Omental fat pad (tissue), 4 donors: ENCODE measurements at places on chromosomes 12 and 14. TPM values are rescaled to one million over a fixed set of nuclear protein-coding genes. Genes with fewer than 3 reads are reported as not detected.

NPAS3 gene
- total RNA-seq, result 6.0 TPM

TUBA1A gene
- total RNA-seq, result 145 TPM

CAPZA3 gene
- not detected for total RNA-seq

PRPH gene
- total RNA-seq, result 1.4 TPM

DNA sequence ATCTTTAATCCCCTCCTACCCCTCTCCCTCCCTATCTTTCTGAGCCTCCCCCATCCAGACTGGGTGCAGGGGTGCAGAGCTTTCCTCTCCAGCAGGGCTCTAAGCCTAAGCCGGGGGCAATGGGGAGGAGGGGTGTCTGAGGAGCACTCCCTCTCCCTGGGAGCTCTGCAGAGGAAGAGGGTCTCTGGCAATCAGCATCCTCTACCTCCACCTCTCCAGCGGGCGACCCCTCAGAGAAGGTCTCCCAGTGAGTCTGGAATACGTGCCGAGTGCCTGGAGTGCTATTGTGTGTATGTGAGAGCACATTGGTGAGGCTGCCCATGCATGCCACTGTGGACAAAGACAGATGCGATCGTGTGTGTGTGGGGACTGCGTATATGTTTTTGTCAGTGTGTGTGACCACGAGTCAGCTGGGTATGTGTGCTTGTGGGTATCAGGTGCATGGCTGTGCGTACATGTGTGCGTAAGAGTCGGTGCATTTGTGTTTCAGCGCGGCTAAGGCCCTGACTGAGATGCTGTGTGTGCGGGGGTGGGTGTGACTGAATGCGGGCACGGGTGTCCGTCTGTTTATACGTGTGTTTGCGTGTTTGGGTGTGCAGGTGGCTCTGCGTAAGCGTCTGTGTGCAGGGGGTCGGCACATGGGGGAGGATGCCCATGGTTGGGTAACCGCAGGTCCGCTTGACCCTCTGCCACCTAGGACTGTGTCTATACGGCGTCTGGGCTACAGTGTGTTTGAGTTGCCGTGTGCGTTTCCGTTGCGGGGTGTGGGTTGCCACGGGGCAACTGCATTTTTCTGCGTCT lies 905 bp upstream of the DLK1 start:
- DNase-seq, result no peak

DNA sequence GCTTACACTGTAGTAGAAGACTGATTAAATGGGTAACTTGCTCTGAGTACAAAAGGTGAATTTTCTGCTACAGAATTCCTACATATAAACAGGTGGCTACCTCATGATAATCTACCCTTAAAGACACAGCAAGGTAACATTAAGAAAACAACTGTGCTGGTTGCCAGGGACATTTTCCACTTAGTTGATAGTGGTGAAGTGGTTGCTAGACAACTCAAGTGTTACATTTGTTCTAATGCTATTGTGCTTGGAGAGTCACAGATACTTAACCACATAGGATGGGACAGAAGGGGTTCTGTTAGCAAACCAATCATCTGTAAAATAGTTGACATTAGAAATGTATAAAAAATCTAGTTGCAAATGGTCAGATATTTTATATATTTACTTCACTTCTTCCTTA lies 870.3 kb upstream of the SEL1L start:
- no peak for DNase-seq

DNA sequence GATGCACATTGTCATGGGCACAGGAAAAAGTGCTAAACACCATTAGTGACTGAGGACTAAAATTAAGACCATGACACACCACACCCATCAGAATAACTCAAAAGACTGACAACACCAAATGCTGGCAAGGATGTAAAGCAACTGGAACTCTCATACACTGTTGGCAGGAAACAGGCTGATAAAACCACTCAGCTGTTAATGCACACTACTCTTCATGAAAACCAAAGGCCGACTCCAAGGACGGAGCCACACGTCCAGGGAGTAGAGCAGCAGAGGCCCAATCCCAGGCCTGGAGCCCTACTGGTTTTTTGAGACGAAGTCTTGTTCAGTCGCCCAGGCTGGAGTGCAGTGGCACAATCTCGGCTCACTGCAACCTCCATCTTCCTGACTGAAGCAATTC lies 6.4 kb downstream of the RAD52 start:
- DNase-seq, result no peak

DNA sequence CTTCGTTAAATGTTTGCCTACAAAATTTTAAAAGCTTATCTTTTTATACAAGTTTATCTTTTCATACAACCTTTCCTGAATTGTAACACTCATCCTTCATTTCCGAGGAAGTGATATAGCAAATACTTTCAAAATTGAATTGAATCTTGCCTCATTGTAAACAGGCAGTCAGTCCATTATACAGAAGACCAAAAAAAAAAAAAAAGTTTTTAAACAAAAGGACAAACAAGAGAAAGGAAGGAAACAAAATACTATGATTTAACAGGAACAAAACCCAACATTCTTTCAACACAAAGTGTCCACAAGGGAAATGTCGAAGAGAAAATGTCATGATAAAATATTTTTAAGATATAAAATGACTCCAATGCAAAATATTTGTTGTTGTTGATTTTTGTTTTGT lies 8.5 kb downstream of the ATF7 start:
- no peak for DNase-seq

DNA sequence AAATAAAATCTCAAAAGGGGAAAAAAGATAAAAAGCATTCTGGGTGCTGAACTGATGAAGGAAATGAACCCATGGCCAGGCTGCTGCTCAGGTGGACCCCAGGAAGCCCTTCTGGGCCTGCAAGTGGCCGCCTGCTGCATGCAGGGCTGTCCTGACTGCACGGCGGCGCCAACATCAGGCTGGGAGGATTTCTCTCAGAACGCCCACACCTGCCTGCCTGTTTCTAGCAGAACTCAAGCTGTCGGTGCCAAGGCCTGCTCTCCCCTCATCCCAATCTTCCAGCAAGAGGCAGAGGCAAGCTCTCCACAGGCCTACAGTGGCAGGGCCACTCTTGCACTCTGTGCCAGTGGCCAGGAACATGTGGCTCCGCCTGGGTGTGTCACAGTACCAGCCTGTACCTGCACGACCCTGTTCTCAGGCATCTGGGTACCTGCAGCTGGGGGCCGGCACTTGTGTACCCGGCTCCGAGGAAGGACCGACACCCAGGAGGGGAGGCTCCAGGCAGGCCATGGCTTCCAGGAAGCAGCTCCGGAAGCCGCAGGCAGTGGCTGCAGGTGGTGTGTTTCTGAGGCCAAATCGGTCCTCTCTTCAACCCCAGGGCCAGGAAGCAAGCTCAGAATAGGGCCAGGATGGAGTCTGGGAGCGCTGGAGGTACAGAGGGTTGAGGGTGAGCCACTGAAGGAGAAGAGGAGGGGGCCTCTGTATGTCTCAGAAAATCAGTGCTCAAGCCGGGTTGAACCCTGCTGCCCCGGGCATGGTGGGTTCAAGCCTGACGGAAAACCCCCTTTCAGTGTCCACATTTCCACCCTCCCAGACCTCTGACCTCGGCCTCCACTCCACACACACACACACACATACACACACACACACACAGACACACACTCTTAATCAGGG lies 2.5 kb upstream of the INF2 start:
- DNase-seq, result no peak
